Aortic smooth muscle cell (primary cell): ENCODE measurements at places on chromosomes 4 and X. TPM values are rescaled to one million over a fixed set of nuclear protein-coding genes. Genes with fewer than 3 reads are reported as not detected.

The ERCC6L gene
- total RNA-seq, result 2.2 and 3.8 TPM in 2 replicates

The APLN gene
- total RNA-seq, result 3.1 and 9.2 TPM in 2 replicates

The MAGEC1 gene
- not detected in 2 replicates for total RNA-seq

The SPARCL1 gene
- 0.13 and 0.19 TPM in 2 replicates for total RNA-seq
